HFFc6 (cell line): ENCODE measurements at places on chromosomes 6 and 20.

DNA sequence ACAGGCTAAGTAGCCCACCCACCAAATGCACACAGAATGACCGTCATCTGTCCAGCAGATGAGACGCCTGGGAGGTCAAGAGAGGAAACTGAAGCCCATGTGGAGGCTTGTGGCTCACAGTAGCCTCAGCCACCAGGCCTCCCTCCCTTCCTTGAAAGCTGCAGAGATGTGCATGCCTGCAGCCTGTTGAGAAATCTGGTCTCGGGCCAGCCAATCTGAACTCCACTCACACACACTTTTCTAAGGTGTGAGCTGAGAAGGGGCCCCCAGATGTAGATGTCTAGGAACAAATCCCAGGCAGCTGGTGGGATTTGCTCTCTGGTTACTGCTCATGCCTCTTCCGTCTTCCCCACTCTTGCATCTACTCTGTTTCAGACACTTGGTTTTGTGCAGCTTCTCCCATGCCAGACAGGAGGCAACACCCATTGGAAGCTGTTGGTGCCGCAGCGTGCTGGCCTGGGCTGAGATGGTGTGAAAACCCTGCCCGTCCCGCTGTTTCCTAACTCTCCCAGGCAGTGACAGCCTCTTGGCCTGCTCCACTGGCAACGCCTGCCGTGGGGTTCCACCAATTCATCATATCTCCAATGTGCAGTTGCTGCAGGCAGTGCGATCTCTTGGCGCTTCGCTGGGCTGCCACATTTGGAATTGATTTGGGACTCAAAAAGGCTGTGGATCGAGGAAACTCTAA, 24.1 kb upstream of the PAX1 start:
- DNase-seq, result no peak
- H3K4me3 ChIP-seq, result no peak overlapping the region
- no peak overlapping the region for H3K27ac ChIP-seq
- H3K27me3 ChIP-seq, result no peaks in the 10 kb centered on the region; the same call in 1 of the 2 replicates
- no peaks in the 10 kb centered on the region for H3K4me1 ChIP-seq

GRCh38 chr20:25252686-25253421, 5.0 kb downstream of the PYGB start:
- peaks cover 54% of the 10 kb centered on the region for H3K4me1 ChIP-seq
- no peak overlapping the region for H3K27ac ChIP-seq
- no peak for DNase-seq

- H3K4me1 ChIP-seq, result peaks cover 70% of the 10 kb centered on the region
- H3K4me3 ChIP-seq, result peak overlapping the region; percentile 67
- H3K36me3 ChIP-seq, result no peaks in the 10 kb centered on the region
- no peaks in the 10 kb centered on the region; the same call in 1 of the 2 replicates for H3K27me3 ChIP-seq
Measured at GRCh38 chr6:106253731-106254130, 71.8 kb downstream of the ATG5 start.

DNA sequence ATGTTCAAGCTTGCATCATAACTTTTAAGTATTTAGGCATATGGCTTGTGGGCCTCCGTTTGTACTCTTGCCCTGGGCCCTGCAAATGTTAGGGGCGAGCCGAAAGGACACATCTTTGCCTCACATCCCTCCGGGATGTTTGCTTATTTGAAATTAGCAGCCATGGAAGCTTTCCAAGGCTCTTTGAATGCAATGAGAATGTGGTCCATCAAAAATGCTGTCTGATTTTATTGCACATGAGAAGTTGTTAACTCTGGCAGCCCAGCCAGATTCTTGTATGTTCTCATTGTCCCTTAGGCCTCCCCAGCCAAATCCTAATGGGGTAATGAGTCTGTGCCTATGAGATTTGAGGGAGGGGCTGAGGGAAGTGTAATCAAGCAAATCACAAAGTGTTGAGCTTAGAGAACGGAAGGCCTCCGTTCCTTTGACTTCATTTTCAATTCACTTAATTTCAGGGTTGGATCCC, 261.2 kb upstream of the MARCKS start:
- no peak overlapping the region for H3K27ac ChIP-seq
- H3K4me3 ChIP-seq, result no peak overlapping the region
- DNase-seq, result peak; percentile 42
- peaks cover under 1% of the 10 kb centered on the region for H3K27me3 ChIP-seq

- H3K4me1 ChIP-seq, result peaks cover 11% of the 10 kb centered on the region
- H3K36me3 ChIP-seq, result no peaks in the 10 kb centered on the region
- H3K27ac ChIP-seq, result no peak overlapping the region
- H3K27me3 ChIP-seq, result peaks cover 3% of the 10 kb centered on the region; the same call in 1 of the 2 replicates
- H3K4me3 ChIP-seq, result no peak overlapping the region
Measured at GRCh38 chr6:32137454-32137853, 7.4 kb upstream of the FKBPL start.

DNA sequence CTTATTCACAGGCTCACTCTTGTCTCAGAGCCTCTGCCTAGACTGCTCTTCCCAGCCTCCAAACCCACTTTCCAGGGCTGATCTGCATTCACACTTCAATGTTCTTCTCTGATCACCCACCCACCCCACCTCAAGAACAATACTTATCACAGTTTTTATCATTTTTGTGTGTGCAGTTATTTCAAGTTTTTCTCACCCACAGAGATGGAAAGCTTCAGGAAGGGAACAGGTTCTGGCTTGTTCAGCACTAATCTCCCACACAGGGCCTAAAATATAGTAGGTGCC, 160.9 kb downstream of the MRPL14 start:
- H3K27me3 ChIP-seq, result peaks cover 13% of the 10 kb centered on the region
- H3K4me1 ChIP-seq, result peaks cover 7% of the 10 kb centered on the region
- no peak for DNase-seq
- H3K36me3 ChIP-seq, result no peaks in the 10 kb centered on the region
- H3K27ac ChIP-seq, result no peak overlapping the region
- no peak overlapping the region for H3K4me3 ChIP-seq

GRCh38 chr6:142822842-142823241, 122.1 kb downstream of the HIVEP2 start:
- no peaks in the 10 kb centered on the region; the same call in 1 of the 2 replicates for H3K27me3 ChIP-seq
- peaks cover 50% of the 10 kb centered on the region for H3K4me1 ChIP-seq
- no peak overlapping the region for H3K4me3 ChIP-seq
- DNase-seq, result no peak

DNA sequence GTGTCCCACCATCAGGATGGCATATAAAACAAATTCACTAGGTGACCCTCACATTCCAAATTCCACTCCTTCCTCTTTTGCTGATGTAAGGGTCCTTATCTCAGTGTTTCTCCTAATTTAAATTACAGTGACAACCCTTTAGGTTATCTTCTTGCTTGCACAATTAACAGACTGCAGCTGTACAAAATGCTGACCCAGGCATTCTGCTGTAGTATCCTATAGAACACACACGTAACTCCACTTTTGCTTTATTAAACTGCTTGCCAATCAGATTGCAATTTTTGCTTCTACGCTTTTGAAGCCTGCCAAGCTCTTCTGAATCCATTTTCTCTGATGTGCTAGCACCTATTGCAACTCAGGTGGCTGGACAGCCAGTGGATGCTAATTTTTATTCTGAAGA, 950.3 kb downstream of the TFAP2A start:
- peaks cover 13% of the 10 kb centered on the region for H3K4me1 ChIP-seq
- H3K27ac ChIP-seq, result no peak overlapping the region
- H3K4me3 ChIP-seq, result no peak overlapping the region
- H3K27me3 ChIP-seq, result no peaks in the 10 kb centered on the region

DNA sequence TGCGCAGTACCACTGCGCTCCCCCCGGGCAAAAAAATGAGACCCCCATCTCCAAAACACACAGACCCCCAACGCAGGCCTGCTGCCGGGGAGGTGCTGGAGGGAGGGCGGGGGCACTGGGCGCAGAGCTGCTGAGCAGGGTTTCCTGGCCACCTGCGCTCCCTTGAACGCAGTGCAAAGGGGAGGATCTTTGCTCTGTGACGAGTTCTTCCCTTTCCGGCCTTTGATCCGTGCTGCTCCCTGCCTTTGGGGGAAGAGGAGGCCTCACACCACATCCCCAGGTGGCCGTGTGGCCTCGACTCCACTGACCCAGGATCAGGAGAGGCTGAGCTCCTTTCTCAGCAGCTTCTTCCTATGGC, 8.9 kb upstream of the COL20A1 start:
- no peaks in the 10 kb centered on the region for H3K4me1 ChIP-seq
- no peak overlapping the region for H3K4me3 ChIP-seq
- DNase-seq, result no peak
- peaks cover 2% of the 10 kb centered on the region for H3K27me3 ChIP-seq
- H3K36me3 ChIP-seq, result no peaks in the 10 kb centered on the region; the same call in 1 of the 2 replicates

DNA sequence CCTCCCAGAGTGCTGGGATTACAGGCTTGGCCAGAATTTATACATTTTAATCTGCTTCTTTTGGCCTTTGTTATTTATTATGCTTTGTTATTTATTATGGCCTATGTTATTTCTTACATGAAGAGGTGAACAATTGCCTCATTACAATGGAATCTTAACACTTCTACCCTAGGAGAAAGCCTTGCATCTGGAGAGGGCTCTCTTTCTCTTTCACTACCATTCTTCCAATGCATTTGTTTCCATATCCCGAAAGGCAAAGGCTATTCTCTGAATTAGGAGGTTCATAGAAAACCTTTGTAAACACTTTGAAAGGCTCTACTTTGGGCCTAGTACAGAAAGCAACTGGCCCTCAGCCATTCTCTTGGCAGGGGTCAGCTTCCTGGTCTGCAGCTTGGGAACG, 19.9 kb upstream of the DEK start:
- peaks cover 10% of the 10 kb centered on the region for H3K27me3 ChIP-seq
- H3K27ac ChIP-seq, result no peak overlapping the region
- H3K4me1 ChIP-seq, result peaks cover 6% of the 10 kb centered on the region; the same call in 1 of the 2 replicates
- H3K4me3 ChIP-seq, result no peak overlapping the region

DNA sequence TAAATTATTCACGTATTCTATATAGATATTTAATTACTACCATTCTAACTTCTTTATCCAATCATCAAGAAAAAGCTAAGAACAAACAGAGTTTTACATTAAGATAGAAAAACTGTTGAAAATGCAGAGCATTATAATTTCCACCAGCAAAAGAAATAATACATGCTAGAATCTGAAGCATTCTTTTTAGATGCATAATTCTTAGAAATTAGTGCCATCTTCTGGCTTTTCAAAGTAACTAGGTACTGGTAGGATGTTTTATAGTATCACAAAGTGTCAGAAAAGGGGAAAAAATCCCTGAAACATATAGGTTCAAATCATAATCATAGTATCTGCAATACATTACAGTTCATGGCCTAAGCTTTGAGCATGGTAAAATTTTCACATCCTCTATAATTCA, 178.9 kb downstream of the PHF3 start:
- no peak overlapping the region for H3K27ac ChIP-seq
- peaks cover 1% of the 10 kb centered on the region; the same call in 1 of the 2 replicates for H3K27me3 ChIP-seq
- H3K4me1 ChIP-seq, result peaks cover 11% of the 10 kb centered on the region; the same call in 1 of the 2 replicates
- no peak for DNase-seq
- H3K4me3 ChIP-seq, result no peak overlapping the region

- DNase-seq, result peak; percentile 66
- H3K27ac ChIP-seq, result peak overlapping the region; percentile 46
- H3K4me3 ChIP-seq, result no peak overlapping the region
- H3K36me3 ChIP-seq, result peaks cover 23% of the 10 kb centered on the region
- H3K27me3 ChIP-seq, result no peaks in the 10 kb centered on the region
Measured at GRCh38 chr20:1933465-1933870, 38.3 kb downstream of the SIRPA start.

DNA sequence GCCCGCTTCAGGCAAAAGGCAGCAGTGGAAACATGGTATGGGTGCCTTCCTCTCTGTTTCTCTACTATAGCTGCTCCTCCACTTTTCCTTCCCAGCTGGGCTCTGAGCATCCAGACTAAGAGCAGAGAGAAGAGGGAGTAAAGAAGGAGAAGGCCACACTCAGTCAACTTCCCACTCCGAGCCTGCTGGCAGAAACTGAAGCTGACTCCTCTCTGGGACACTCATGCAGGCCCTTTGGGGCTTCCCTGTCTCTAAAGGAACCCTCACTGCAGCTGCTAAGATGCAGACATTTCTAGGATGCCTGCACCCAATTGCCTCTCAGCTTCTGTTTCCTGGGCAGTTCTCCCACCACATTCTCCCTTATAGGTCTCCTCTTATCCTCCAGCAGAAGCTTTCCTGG, 88.9 kb downstream of the FRK start:
- H3K27ac ChIP-seq, result no peak overlapping the region
- H3K4me1 ChIP-seq, result peaks cover 14% of the 10 kb centered on the region
- no peak for DNase-seq
- H3K36me3 ChIP-seq, result no peaks in the 10 kb centered on the region

DNA sequence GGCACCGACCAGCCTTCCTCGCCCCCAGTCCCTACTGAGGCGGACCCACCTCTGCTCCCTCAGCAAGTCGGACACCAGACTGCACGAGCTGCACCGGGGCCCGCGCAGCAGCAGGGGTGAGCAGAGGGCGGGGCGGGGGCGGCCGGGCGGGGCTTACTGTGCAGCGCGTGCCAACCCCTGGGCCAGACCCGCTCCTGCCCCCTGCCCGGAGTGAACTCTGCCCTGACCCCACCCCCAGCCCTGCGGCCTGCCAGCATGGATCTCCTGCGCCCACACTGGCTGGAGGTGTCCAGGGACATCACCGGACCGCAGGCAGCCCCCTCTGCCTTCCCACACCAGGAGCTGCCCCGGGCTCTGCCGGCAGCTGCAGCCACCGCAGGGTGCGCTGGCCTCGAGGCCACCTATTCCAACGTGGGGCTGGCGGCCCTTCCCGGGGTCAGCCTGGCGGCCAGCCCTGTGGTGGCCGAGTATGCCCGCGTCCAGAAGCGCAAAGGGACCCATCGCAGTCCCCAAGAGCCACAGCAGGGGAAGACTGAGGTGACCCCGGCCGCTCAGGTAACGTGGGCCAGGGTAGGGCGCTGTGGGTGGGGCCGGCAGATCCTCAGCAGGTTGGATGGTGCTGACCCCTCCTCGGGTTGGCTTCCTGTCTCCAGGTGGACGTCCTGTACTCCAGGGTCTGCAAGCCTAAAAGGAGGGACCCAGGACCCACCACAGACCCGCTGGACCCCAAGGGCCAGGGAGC, 1.5 kb upstream of the SLC2A4RG start:
- no peaks in the 10 kb centered on the region for H3K4me1 ChIP-seq
- peaks cover 2% of the 10 kb centered on the region for H3K27me3 ChIP-seq
- peaks cover 5% of the 10 kb centered on the region; the same call in 1 of the 2 replicates for H3K36me3 ChIP-seq
- no peak for DNase-seq
- H3K4me3 ChIP-seq, result no peak overlapping the region

DNA sequence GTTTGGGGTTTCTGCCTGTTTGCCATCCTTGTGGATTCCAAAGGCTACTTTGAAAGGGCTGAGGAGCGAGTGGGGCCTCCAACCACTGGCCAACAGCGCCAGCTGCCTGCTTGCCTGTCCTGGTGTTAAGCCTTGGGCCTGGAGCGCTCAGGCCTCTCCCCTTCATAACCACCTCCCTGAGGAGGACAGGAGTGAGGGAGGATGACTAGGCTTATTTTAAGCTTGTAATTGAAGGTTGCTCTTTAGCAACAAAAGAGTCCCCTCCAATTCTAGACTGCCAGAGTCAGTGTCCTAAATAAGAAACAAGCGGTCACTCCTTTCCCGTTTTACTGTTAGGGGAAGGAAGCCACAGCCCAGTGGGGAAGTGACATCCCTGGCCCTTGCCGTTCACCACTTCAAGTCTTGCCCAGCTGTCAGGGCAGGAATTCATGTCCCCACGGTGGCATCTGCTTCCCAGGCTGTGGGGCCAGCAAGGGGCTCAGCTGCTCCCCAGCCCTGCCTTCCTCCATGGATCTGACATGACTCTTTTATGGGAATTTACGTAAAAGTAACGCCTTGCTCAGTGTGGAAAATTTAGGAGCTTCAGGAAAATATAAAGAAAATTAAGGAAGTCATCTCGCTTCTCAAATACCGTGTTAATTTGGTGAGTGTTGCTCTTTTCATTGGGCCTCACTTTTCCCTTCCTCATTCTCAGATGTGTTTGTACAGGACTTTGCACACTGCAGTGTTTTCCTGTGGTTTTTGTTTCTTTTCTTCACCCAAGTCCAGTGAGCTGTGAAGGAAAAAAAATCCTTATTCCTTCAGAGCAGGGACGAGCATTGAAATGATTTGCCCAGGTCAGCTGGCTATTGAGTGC, 57.8 kb downstream of the SSR1 start:
- DNase-seq, result no peak
- peaks cover 11% of the 10 kb centered on the region for H3K27me3 ChIP-seq
- H3K4me1 ChIP-seq, result peaks cover 10% of the 10 kb centered on the region; the same call in 1 of the 2 replicates
- H3K27ac ChIP-seq, result no peak overlapping the region
- no peak overlapping the region for H3K4me3 ChIP-seq
- no peaks in the 10 kb centered on the region for H3K36me3 ChIP-seq
